Osteocyte (in vitro differentiated cells): ENCODE measurements at places on chromosomes 12 and 14. TPM values are rescaled to one million over a fixed set of nuclear protein-coding genes. Genes with fewer than 3 reads are reported as not detected.

The RDH12 gene
- not detected in 2 replicates for total RNA-seq

The TAS2R13 gene
- total RNA-seq = 1.2 and 2.4 TPM in 2 replicates

The GPX2 gene
- total RNA-seq = not detected in 2 replicates

The CBLN3 gene
- 5.5 and 6.1 TPM in 2 replicates for total RNA-seq

The DEGS2 gene
- 0.19 and 0.21 TPM in 2 replicates for total RNA-seq

The IFI27L2 gene
- total RNA-seq = 42.5 and 44.7 TPM in 2 replicates

The STON2 gene
- total RNA-seq = not detected in 2 replicates

The NKX2-1 gene
- not detected in 2 replicates for total RNA-seq

The FAM216A gene
- total RNA-seq = 8.3 and 8.4 TPM in 2 replicates

The SIX6 gene
- total RNA-seq = not detected in 2 replicates

The CSRP2 gene
- total RNA-seq = 50.4 and 53.7 TPM in 2 replicates

The NFE2 gene
- total RNA-seq = 0.30 TPM in 1 of 2 replicates, not detected in the other

The NR2C1 gene
- total RNA-seq = 50.0 and 53.4 TPM in 2 replicates

The CLEC2A gene
- not detected in 2 replicates for total RNA-seq

The CEBPE gene
- not detected in 2 replicates for total RNA-seq

The GMFB gene
- 49.8 and 54.4 TPM in 2 replicates for total RNA-seq

The C12orf50 gene
- 0.08 TPM in 1 of 2 replicates, not detected in the other for total RNA-seq

The DCN gene
- 2,230 and 2,247 TPM in 2 replicates for total RNA-seq

The PLD4 gene
- 0.05 and 0.18 TPM in 2 replicates for total RNA-seq

The OR4E2 gene
- not detected in 2 replicates for total RNA-seq

The SLC25A47 gene
- total RNA-seq = not detected in 2 replicates

The LRRC43 gene
- 1.0 and 2.0 TPM in 2 replicates for total RNA-seq

The TSPAN11 gene
- total RNA-seq = 8.4 and 9.2 TPM in 2 replicates

The C12orf54 gene
- total RNA-seq = not detected in 2 replicates

The SOX5 gene
- 5.4 and 6.3 TPM in 2 replicates for total RNA-seq

The PHETA1 gene
- 13.6 and 14.6 TPM in 2 replicates for total RNA-seq

The OR4K17 gene
- total RNA-seq = not detected in 2 replicates

The NEUROD4 gene
- total RNA-seq = not detected in 2 replicates

The TSHR gene
- not detected in 2 replicates for total RNA-seq

The AMIGO2 gene
- total RNA-seq = 16.3 and 16.9 TPM in 2 replicates

The NUAK1 gene
- 20.2 and 21.1 TPM in 2 replicates for total RNA-seq

The POTEM gene
- not detected in 2 replicates for total RNA-seq

The GCH1 gene
- total RNA-seq = 0.31 and 0.43 TPM in 2 replicates

The KRT85 gene
- total RNA-seq = not detected in 2 replicates

The SLC17A8 gene
- total RNA-seq = not detected in 2 replicates

The CLEC4D gene
- not detected in 2 replicates for total RNA-seq

The WDR20 gene
- total RNA-seq = 27.4 and 29.8 TPM in 2 replicates
